ENCODE measurements at places on chromosomes 3 and 15.

- no peak for DNase-seq
Measured at GRCh38 chr3:124597273-124597672, 133.0 kb upstream of the UMPS start.

DNA sequence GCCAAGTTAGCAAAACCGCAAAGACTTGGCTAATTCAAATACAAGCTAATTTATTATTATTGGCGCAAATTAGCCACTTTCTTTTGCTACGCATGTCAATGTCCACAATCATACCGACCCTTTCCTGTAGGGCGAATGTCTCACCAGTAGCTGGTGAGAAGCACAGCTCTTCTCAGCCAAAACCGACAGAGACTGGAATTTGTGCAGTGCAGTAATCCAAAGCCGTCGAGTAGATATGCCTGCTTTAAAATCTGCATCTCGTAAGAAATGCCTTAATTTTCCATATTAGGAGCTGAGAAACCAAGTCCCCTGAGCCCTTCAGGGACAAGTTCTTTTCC lies 614 bp upstream of the MINDY2 start:
- DNase-seq: no peak

GRCh38 chr15:69325456-69325971 lies 26.8 kb downstream of the PAQR5 start:
- no peak for DNase-seq

DNA sequence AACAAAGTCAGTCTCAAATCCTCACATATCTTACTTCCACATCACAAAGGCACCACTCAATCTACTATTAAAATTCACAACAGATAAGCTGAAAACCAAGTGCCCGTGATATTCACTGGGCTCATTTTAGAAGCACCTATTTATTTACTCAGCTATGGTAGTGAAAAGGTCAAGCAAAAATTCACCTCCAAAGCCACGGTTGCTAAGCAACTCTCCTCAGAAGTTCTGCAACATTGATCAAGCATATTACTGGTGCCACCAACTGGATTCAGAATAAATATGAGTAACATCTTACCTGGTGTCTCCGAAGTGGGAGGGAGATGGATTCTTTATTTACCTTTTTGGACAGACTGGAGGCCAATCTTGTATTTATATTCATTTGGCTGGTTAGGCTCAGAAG lies 714.8 kb downstream of the FHIT start:
- DNase-seq: no peak

GRCh38 chr15:36978126-36978525 lies 122.2 kb downstream of the MEIS2 start:
- DNase-seq: no peak

- DNase-seq: no peak
Measured at GRCh38 chr15:36863570-36863969, 236.8 kb downstream of the MEIS2 start.

- no peak for DNase-seq
Measured at GRCh38 chr3:153026026-153026425, 136.0 kb upstream of the RAP2B start.

GRCh38 chr3:122299872-122300460 lies 25.1 kb upstream of the CSTA start:
- DNase-seq: no peak

GRCh38 chr3:60884005-60884404 lies 367.2 kb downstream of the FHIT start:
- DNase-seq: no peak

GRCh38 chr3:10468613-10469354 lies 36.6 kb downstream of the ATP2B2 start:
- DNase-seq: no peak

DNA sequence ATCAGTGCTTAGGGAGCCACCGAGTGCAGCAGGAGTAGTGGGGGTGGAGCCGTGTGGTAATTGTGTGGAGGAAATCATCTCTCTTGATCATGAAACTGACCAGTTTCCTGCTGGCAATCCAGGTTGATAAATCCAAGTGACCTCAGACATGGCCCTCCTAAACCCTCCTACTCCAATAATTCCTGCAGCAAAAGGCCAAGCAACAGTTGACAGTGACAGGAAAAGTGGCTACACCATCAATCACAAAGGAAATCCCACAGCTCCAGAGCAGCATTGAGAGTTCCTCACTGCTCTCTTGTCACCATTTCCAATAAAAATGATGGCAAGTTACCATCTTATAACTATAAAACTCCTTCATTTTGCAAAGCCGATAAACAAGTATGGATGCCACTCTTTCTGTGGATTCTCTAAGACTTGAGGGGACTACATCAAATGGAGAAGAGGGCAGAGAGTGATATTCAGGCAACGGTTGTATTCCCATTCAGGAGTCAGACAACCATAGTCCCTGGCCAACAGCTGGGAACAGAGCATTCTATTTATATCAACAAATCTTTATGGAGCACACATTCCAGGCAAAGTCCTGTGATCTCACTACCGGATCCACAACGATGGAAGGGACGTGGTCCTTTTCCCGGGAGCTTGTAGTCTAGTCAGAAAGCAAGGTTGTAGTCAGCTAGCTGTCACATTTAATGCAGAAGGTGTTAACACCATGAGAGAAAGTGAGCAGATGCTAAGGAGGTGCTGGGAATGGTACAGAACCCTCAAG lies 312.5 kb upstream of the CTNNB1 start:
- no peak for DNase-seq

DNA sequence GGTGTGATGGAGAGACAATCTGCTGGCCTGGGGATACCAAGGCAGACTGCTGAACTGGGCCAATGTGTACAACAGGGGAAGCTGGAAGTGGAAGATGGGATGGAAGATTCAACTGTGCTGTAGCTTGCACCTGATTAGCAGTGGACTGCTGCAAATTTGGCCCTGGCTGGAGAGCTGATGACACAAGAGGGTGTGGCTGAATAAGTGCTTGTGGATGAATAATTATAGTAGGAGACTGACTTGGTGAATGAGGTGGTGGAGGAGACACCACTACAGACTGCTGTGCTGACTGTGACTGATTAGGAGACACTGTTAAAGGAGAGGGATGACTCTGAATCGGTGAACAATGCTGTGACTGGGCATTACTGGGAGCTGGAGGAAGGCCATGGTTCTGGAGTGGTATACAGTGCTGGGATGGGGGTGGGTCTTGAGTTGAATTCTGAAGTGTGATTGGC lies 52.5 kb downstream of the PHC3 start:
- no peak for DNase-seq
